SJCRH30 (cell line): ENCODE measurements at places on chromosomes 1 and 21. TPM values are rescaled to one million over a fixed set of nuclear protein-coding genes. Genes with fewer than 3 reads are reported as not detected.

DNA sequence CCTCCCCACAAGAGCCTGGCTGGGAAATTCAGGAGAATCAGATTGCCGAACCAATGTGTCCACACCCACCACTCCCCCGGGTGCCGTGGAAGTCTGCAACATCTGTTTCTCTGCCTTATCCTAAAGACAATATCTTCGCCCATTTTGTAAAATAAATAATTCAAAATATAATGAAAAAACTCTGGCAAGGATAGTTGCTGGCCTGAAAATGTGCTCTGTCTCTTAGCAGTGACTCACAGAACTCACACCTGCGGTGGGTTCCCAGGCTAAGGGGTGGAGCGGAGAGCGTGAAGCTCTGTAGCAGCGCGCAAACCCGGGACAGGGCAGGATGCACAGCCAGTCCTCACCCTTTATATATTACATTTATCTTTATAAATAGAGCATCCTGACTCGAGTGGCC is 99.9 kb downstream of the COLGALT2 start:
- no peak for DNase-seq

DNA sequence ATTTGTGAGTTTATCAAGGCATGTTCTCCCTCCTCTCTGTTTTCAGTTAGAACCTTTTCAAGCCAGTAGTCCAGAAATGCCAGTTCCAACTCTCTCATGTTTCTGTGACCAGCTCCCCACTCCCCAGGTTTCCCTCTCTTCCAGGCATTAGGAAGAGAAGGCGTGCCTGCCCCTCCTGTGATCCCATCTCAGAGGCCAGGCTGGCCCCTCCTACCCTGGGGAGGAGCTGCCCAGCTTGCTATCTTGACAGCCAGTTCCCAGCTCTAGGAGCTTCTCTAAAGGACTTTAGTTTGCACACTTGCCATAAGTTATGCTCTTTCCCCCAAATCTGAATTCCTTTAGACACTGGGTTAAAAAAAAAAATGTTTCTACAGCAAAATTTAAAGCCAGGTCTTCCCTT is 8.9 kb downstream of the HYI start:
- no peak for DNase-seq

DNA sequence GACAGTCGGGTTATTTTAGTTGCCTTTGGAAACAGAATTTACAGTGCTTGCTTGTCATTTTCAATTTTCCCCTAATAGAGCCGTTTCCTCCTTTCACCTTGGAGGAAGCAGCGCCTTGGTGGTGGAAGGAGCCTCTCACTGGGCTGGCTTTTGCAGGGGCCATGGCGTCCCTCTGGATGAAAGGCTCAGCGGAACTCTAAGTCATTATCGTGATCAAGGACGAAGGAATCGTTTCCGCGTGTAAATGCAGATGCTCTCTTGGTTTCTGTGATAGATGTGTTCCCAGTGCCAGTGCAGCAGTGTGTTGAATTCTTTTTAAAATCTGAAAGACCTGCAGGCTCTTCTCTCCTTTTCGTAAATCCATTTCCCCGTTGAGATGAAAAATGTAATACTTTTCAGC is 126.2 kb upstream of the LMO4 start:
- DNase-seq: no peak

DNA sequence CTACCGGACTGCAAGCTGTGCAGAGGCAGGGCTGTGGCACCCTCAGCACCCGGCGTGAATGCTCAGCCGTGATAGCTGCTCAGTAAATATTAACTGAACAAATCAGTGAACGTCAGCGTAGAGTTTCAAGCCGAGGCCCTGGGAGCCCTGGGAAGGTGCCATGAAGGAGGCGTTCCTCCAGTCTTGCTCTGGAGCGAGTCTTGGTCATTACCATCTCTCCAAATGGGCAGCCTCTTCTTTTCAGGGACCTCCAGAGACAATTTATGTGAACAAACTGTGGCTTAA is 449.2 kb downstream of the CAMTA1 start:
- DNase-seq: no peak

- DNase-seq: no peak
Observed at GRCh38 chr1:70204600-70204999, 779 bp downstream of the LRRC40 start.

GRCh38 chr1:30652152-30652841 is 71.1 kb downstream of the MATN1 start:
- DNase-seq: no peak

- DNase-seq: no peak
Observed at GRCh38 chr1:11316701-11317100, 43.7 kb downstream of the UBIAD1 start.

DNA sequence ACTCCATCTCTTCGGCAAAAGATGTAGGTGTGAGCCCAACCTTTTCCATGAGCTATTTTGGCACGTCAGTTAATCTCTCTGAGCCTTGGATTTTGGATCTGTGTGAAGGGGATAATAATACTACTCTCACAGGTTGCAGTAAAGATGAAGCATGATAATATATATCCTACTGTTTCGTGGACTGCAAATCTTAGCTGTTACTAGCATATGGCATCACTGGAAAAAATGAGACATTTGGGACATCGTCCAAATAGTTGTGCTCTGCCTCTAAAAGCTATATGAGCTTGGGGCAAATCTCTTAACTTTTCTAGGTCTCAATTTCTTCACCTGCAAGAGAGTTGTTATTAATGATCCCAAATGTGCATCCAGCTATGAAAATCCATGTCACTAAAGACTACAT is 147.4 kb upstream of the ZRANB2 start:
- DNase-seq: no peak

DNA sequence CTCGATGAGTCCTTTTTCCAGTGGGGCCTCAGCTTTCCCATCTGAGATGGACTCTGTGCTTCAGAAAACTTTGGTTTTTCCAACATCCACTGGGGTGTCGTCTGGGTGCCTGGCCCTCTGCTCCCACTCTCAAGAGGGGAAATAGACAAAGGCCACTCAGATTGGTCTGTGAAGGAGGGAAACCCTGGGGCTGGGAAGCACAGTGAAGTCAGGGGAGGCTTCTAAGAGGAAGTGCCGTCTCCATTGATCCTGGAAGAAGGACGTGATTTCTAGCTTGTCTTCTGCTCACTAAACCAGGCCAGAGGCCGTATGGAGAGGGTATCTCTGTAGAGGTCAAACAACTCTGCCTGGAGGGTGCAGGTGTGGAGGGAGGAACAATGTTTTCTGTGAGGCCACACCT is 5.2 kb downstream of the KNCN start:
- DNase-seq: no peak

DNA sequence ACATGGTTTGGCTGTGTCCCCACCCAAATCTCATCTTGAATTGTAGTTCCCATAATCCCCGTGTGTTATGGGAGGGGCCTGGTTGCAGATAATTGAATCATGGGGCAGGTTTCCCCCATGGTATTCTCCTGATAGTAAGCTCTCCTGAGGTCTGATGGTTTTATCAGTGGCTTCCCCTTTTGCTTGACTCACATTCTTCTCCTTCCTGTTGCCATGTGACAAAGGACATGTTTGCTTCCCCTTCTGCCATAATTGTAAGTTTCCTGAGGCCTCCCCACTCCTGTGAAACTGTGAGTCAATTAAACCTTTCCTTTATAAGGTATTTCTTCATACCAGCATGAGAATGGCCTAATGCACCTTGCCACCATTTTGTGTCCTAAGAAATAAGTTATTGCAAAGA is 415.0 kb downstream of the COL11A1 start:
- DNase-seq: no peak

- DNase-seq: no peak
Observed at GRCh38 chr1:231642618-231643017, 16.0 kb downstream of the DISC1 start.

GRCh38 chr1:245388687-245389086 is 233.9 kb downstream of the KIF26B start:
- no peak for DNase-seq

GRCh38 chr1:94962409-94963265 is 35.7 kb upstream of the CNN3 start:
- DNase-seq: no peak

DNA sequence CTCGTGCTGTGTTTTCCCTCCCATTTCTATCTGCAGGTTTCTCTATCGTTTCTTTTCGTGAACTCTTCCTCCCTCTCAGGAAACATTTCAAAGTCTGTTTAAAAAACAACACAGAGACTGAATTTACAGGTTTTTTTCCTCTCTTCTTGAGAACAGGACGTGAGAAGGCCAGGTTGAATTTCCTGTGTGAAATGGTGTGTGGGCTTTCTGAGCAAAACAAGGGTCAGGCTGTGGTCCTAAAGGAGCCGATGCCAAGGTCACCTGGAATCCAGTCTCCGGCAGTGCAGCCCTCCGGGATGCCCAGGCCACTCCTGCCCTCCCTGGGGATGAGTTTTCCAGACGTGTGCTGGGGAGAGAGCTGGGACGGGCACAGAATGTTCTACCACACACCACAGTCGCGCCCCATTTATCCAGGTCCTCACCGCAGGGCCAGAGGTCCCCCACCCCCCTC is 62.7 kb upstream of the RUNX3 start:
- DNase-seq: no peak

DNA sequence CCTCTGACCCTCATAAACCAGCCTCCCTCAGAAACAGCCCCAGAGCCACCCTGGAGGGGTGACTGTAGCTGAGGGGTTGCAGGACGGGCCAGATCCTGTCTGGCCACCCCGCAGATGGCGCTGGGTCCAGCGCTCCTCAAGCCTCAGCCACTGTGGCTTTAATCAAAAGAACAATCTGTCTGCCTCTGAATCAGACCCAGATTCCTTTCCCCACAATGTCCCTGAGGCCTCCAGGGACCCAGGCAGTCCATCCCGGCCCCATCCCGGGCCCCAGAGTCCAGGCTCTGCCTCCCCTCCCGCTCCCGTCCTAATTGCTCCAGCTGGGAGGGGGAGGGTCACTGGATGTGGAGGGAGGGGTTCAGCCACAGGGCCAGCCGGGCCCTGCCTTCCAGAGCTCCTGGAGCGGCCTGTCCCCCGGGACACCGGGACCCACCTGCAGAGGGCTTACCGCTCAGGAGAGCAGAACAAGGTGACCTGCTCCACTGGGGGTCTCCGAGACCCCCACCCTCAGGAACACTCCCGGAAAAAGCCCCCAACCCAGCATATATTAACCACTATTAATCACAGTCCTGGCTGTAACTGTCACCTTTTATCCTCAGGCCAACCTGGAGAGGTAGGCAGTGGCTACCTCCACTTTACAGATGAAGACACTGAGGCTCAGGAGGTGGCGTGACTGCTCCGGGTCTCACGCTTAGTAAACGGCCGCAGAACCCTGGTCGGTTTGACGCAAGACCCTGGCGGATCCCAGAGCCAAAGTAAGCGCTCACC is 836 bp upstream of the FBLIM1 start:
- DNase-seq: peak; percentile 68

- peak; percentile 9 for DNase-seq
Observed at GRCh38 chr1:96492236-96492635, 229.3 kb upstream of the PTBP2 start.

DNA sequence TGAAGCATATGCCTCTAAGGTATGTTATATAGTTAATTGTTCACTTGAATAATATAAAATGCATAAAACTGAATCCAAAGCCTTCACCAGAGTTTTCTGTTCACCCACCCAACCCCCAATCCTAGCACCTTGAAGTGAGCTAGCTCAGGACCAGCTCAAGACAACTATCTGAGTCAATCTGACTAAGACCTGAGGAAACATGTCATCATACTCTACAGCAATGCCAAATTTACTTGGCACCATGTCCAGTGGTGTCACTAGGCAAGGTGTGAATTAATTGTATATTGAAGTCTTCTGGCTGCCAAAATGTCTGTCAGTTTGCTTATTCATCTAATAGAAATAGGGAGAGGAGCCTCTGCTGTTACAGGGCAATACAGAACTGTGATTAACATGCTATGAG is 3.8 kb downstream of the DNASE2B start:
- no peak for DNase-seq

DNA sequence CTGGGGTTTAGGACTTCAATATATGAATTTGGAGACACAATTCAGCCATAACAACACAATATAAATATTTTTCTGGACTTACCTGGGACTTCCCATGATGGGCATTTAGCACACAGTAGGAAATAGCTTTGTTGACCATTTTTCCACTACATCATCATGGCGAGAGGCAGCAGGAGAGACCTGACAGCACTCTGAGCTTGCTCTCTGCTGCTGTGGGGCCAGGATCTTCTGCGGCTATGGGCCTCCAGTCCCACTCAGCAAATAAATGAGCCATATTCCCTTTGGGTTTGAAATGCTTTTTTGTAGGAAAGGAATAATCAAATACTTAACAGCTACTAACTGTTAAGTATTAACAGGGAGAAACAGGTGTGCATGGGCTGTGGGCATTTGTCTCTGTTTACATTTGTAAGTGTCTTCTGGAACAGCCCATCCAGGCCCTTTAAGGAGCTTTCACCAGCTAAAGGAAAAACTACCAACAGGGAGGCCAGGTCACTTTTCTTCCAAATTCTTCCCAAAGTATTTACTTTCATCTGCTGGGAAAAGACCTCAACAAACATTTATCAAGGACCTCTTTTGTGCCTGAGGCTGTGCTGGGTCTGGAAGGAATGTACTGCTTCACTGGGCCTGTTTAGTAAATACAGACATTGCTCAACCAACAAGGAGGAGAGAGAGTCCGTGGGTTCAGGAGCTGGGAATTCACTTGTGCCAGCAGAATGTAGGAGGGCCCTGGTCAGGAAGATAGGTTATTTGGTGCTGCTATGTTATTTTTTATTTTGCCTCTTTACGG is 133.2 kb downstream of the LRIG2 start:
- no peak for DNase-seq

DNA sequence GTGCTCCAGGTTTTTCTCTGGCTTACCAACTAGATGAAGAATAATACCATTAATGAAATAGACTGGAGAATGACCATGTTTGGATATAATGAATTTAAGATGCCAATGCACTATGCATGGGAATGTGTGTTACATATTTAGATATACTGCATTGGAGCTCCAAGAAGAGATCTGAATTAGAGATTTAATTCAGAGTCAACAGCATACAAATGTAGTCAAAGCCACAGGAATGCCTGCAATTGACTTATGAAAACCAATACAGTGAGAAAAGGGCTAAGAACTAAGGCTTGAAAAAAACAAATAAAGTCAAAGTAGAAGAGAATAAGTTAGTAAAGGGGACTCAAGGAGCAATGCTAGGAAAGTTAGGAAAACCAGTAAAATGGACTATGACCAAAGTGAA is 59.1 kb downstream of the USP24 start:
- no peak for DNase-seq

- no peak for DNase-seq
Observed at GRCh38 chr1:37152491-37152890, 118.2 kb upstream of the GRIK3 start.

- no peak for DNase-seq
Observed at GRCh38 chr1:116127848-116128540, 16.8 kb downstream of the MAB21L3 start.

The UQCRHL gene
- total RNA-seq: 8.5 and 8.6 TPM in 2 replicates

The MIXL1 gene
- not detected in 2 replicates for total RNA-seq

The IL19 gene
- total RNA-seq: not detected in 2 replicates

The SPRR2D gene
- total RNA-seq: not detected in 2 replicates

The CNR2 gene
- total RNA-seq: not detected in 2 replicates

The FCRL5 gene
- 0.02 TPM in 1 of 2 replicates, not detected in the other for total RNA-seq

The MED8 gene
- 33.9 and 39.3 TPM in 2 replicates for total RNA-seq

The MYOM3 gene
- 0.03 TPM in 1 of 2 replicates, not detected in the other for total RNA-seq

The IVL gene
- total RNA-seq: not detected in 2 replicates

The TRABD2B gene
- total RNA-seq: 1.1 and 1.3 TPM in 2 replicates

The LRRC8C gene
- 3.4 and 3.6 TPM in 2 replicates for total RNA-seq

The SPRR2G gene
- total RNA-seq: not detected in 2 replicates

The CHRNB2 gene
- 0.08 TPM in 2 replicates for total RNA-seq
